ENCODE measurements at places on chromosomes 12 and 14.

GRCh38 chr14:65840786-65841185, 428.3 kb downstream of the FUT8 start:
- no peak for ATAC-seq

GRCh38 chr12:28563286-28563685, 373.0 kb downstream of the CCDC91 start:
- ATAC-seq: no peak

DNA sequence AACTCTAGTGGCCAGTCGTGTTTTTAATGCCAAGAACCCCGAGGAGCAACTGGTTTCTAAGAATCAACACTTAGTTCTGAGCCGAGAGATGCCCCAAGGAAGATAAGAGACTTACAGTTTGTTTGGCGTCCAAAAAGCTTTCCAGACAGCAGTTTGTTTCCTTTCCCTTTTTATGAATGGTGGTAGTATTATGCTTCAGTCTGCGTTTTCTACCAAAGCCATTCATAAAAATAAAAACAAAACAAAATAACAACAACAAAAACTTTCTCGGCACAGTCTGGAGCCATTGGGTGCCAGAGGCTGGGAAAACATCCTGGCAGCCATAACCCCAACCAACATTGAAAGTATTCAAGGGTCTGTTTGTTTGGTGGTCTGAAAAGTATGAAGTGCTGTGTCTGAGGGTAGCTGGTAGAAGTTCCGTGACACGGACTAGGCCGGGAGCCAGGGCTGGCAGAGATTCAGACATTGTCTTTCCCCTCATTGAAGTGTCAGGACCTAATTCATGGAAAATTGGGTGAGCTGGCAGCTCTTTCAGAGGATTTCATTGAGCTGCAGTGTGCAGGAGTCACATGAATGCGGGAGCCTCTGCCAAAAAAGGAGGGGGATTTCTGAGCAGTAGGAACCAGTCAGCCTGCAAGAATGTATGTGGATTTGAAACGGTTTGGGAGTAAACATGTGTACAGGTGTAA, 124.2 kb downstream of the HMGA2 start:
- ATAC-seq: peak; percentile 94

- ATAC-seq: no peak
These were observed 8.9 kb upstream of the LIN7A start for GRCh38 chr12:80946591-80946990.

DNA sequence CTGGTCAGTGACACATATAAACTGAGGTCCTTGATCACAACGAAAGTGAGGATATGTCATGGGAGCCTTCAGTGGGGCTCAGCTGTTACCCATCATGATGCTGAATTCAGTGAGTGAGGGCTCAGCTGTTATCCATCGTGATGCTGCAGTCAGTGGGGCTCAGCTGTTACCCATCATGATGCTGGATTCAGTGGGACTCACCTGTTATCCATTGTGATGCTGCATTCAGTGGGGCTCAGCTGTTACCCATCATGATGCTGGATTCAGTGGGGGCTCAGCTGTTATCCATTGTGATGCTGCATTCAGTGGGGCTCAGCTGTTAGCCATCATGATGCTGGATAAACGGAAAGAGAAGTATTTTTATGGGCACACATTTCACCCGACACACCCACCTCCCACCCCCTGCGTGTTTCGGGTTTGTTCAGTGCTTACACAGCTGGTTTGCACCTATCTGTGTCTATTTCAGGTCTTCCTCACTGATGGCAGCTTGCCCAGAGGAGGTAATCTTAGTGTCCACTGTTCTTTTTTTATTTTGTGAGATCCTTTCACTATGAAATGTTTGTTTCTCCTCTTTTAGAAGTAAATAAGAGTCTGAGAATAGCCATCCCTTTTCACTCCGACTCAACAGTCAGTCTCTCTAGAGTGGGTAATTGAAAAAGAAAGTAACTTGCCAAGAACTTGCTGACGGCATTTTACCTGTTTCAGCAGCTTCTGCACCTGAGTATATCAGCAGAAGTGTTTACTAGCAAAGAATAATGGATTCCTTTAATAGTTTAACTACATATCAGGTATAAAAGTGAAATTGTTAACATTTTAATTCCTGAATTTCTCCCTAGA, 183.0 kb downstream of the ERC1 start:
- ATAC-seq: no peak

DNA sequence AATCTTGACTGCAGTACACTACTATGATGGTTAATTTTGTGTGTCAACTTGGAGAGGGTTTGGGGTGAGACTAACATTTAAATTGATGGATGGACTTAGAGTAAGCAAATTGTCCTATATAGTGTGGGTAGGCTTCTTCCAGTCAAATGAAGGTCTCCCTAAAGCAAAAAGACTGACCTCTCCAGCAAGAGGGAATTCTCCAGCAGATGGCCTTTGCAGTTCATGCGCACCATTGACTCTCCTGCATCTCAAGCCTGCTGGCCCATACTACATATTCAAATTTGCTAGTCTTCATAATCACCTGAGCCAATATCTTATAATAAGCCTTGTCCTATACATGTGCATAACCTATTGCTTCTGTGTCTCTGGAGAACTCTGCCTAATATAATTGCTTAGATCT, 260.2 kb downstream of the RERGL start:
- ATAC-seq: no peak

GRCh38 chr14:75725481-75725880, 64.4 kb downstream of the TTLL5 start:
- ATAC-seq: no peak

DNA sequence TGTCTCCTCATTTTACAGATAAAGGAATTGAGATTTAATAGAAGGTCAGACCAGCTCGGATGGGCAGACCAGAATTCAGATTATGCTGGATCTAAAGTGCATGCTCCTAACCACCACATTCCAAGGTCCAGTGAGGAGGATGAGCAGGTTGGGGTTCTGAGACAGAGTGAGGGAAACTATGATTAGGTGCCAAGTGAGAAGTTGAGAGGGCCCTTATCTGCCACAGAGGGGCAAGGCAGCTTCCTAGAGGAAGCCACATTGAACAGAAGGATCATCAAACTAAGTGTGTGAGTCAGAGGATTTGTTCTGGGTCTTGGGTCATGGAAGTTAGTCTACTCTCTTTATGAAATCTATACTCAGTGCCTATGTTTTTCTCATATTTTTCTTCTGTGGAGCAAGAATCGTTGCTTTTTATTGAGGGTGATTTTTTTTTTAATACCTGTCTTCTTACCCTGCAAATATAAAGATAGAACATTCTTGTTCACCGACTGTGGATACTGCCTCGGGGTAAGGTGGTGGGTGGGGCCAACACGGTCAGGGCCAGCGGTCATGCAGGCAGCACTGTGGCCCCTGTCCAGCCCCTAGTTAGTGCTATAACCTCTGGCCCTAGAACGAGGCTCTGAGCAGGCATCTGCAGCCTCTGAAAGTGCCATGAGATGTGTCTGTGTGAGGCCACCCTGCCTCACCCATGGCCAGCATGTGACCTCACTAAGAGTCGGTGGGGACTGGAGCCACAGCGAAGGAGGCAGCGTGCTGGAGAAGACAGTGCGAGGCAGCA, 55.6 kb upstream of the PTHLH start:
- ATAC-seq: no peak

GRCh38 chr12:88516811-88517210, 63.5 kb downstream of the KITLG start:
- no peak for ATAC-seq

DNA sequence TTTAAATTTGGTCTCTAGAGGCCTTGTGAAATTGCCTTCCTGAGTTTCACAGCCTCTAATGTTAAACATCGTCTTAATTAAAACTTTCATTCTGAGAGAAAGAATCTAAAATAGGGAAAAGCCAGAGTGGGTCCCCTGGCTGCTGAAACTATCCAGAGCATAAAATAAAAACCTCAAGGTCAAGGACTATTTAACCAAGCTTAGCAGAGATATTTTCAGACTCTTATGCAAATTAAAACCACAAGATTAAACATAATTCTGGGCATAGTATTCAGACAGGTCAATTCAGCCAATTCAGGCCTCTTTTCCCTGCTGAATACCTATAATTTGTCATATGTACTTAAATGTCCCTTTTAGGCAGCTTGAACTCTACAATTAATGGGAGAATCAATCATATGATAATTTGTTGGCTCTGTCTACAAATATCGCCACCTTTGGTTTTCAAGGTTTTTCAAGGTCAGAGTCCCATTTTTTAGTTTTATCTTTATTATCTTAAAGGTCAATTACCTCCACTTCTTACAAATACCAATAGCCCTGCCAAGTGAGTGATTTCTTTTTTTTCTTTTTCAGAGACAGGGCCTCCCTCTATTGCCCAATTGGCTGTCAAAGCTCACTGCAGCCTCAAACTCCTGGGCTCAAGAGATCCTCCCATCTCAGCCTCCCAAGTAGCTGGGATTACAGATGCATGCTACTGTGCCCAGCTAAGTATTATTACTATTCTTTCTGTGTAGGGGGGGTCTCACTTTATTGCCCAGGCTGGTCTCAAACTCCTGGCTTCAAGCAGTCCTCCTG, 257.1 kb downstream of the PHLDA1 start:
- ATAC-seq: no peak

- no peak for ATAC-seq
These were observed 33.4 kb upstream of the PLEKHG6 start for GRCh38 chr12:6276956-6277620.

GRCh38 chr14:71538938-71539649, 393.1 kb upstream of the RGS6 start:
- no peak for ATAC-seq

- no peak for ATAC-seq
These were observed 639.0 kb upstream of the ATXN7L3B start for GRCh38 chr12:73898645-73899044.

GRCh38 chr12:10174986-10175614, 3.2 kb upstream of the OLR1 start:
- ATAC-seq: no peak

GRCh38 chr14:104769324-104770071, 16.6 kb downstream of the SIVA1 start:
- no peak for ATAC-seq

- no peak for ATAC-seq
These were observed 40.2 kb downstream of the SCARB1 start for GRCh38 chr12:124823272-124823970.

- ATAC-seq: no peak
These were observed 2.3 kb downstream of the MTERF2 start for GRCh38 chr12:106984588-106985137.

- no peak for ATAC-seq
These were observed 11.6 kb upstream of the SYNDIG1L start for GRCh38 chr14:74437496-74438053.

- no peak for ATAC-seq
These were observed 593.0 kb downstream of the SOX5 start for GRCh38 chr12:23356440-23356839.

- no peak for ATAC-seq
These were observed 100.0 kb downstream of the PAWR start for GRCh38 chr12:79590751-79591150.

GRCh38 chr14:76876076-76876475, 49.9 kb downstream of the LRRC74A start:
- ATAC-seq: peak; percentile 97

- ATAC-seq: peak; percentile 76
These were observed 218.9 kb downstream of the ITPR2 start for GRCh38 chr12:26614011-26614616.

GRCh38 chr12:41293461-41293860, 105.3 kb downstream of the PDZRN4 start:
- ATAC-seq: no peak

- ATAC-seq: no peak
These were observed 63.3 kb downstream of the ZFP36L1 start for GRCh38 chr14:68729556-68729955.

DNA sequence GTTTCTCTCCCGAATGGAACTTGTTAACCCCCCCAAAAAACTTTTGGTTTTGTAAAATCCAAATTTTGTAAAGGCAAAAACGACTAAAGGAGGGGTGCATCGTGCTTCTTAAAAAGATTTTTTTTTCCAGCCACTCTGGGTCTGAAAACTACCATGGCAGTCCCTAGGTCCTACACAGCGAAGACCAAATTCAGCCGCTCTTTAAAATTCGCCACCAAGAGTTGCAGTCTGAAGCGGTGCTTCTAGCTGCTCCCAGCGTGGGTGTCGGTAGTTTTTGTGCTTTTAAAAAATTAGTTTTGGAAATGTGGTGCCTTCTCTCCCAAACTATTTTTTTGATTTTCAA, 873 bp upstream of the GSC start:
- ATAC-seq: no peak

GRCh38 chr12:99142651-99143050, 497.6 kb downstream of the APAF1 start:
- ATAC-seq: no peak

DNA sequence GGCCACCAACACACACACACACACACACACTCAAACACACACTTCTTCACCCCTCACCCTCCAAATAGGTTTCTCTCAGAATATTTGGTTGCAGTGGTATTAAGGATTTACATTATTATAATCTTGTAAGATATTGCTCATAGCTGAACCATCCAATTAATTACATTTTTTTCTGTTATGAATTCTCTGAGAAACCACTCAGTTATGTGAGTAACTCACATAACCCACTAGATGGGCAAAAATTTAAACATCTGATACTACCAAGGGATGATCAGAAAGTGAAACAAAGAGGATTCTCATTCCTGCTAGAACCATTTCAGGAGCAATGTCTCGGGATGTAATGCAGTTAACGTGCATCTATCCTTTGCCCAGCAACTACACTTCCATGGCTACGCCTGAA, 31.6 kb downstream of the TMTC1 start:
- no peak for ATAC-seq

GRCh38 chr12:75503459-75503858, 8.0 kb downstream of the KRR1 start:
- no peak for ATAC-seq

DNA sequence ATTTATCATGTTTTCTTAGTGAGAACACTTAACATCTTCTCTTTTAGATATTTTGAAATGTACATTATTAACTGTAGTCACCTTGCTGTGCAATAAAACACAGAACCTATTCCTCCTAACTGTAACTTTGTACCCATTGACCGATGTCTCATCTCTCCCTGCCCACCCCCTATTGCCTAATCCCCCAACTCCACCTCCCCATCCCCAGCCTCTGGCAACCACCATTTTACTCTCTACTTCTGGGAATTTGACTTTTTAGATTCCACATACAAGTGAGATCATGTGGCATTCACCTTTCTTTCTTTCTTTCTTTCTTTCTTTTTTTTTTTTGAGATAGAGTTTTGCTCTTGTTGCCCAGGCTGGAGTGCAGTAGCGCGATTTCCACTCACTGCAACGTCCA, 4.4 kb upstream of the CCDC198 start:
- no peak for ATAC-seq

DNA sequence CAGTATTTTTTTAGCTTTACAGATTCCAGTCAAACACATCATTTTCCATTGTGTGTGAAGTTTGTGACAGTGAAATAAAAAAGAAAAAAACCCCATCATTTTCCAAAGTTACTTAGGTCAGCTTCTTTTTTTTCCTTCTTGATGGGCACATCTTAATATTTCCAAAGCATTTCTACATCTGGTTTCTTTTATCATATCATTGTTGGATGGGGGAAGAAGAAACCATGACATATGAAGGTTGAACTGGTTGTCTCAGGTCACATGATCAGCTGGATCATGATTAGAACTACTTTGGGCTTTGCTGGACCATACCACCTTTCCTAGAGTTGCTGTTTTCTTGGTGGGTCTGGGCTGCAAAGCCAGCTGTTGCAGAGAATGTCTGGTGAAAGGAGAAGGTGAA, 59.8 kb downstream of the FOS start:
- ATAC-seq: no peak

All from motor neuron (in vitro differentiated cells).